ENCODE measurements at places on chromosomes 11 and 22.

- DNase-seq, result peak; percentile 59
These were observed 213.0 kb upstream of the E2F8 start for GRCh38 chr11:19453651-19454257.

GRCh38 chr22:25131198-25131887 lies 68.3 kb upstream of the CRYBB3 start:
- no peak for DNase-seq

GRCh38 chr11:62445314-62445740 lies 26.5 kb downstream of the SCGB1A1 start:
- no peak for DNase-seq

DNA sequence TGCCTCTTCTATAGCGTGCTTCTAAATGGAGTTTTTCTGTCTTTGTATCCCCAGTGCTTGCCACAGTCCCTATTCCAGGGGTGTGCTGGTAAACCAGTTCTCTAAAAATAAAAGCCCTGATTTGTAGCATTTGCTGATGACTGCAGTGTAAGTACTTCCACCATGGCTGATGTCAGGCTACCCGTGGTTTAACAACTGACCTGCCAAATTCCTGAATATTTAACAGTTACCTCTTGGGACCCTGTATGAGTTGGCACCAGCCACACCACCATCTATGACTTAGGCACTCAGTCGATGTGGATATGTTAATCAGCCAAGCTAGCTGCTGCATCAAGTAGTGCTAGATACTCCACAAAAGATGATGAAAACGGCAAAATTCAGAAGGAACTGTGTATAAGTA lies 94.0 kb upstream of the MTNR1B start:
- DNase-seq, result no peak

GRCh38 chr11:125979511-125979910 lies 33.7 kb downstream of the VSIG10L2 start:
- no peak for DNase-seq

- no peak for DNase-seq
These were observed 64.3 kb downstream of the TMEM135 start for GRCh38 chr11:87101956-87102580.

DNA sequence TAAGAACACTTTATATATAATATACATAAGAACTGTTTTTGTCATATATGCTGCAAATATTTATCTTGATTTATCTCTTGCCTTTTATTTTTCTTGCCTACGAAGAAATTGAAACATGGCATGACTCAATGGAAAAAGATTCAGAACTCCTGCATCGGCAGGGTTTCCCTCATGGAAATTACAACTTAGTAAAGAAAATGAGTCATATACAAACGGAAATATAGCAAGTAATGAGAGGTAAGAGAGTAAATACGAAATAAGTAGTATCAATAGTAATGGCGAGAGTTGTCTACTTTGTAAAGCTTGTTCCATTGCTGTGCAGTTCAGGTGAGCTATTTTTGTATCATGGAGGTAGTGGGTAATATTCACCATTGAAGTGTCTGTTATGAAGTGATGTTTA lies 350.4 kb downstream of the DDX10 start:
- DNase-seq, result peak; percentile 49

All from PC-9 (cell line).